ENCODE measurements at places on chromosomes 12 and 14. TPM values are rescaled to one million over a fixed set of nuclear protein-coding genes. Genes with fewer than 3 reads are reported as not detected.

Gene CABP1
- 1.0 TPM for total RNA-seq

Gene PIWIL1
- 0.34 TPM for total RNA-seq

Gene HNF1A
- total RNA-seq, result not detected

Gene OTOGL
- 0.05 TPM for total RNA-seq

Gene CALCOCO1
- total RNA-seq, result 52.2 TPM

Gene EPS8
- total RNA-seq, result 63.5 TPM

Gene ERP27
- 1.9 TPM for total RNA-seq

DNA sequence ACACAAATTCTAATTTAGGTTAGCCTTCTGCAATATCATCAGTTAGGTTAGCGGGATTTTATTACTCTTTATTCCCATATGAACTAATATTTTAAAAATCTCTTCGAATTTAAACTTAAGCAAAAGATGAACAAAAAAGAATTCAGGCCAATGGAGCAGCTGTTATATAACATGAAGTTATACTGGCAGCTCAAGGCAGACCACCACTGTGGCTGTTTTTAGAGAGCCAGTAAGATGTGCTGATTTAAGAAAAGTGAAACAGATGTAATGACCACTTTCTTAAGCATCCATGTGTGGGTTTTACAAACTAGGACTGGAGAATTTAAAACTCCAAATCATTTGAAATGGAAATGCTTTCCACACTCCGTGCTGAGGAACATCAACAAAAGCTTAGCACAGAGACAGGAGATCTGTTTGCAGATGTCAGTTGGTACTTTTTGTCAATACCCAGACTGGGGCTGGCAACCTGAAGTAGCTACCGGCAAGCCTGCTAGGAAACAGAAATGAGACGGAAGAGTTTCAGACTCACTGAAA is 164.9 kb downstream of the TTC7B start:
- DNase-seq, result no peak

DNA sequence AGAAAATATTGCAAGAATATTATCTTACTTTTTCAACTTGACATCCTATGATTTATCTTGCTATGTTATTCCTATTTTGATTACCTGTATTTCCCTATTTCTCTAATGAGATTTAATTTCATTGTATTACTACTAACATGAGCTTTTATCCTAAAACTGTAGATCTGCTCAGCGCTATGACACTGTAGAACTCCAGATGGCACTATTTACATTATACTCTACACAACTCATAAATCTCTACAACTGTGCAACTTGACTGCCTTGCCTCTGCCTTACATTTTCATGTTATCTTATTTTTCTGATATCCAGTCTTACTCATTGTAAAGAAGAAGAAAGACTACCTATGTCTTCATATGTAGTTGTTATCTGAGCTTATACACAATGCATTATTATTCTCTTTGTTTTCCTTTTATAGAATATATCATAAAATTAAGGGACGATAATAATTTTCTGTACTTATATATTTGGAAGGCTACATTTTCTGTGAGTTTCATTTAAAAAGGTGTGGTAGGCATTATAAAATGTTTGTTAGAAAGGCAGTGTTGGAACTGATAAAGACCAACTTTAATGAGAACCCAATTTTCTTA is 24.1 kb downstream of the NUP37 start:
- DNase-seq, result no peak

DNA sequence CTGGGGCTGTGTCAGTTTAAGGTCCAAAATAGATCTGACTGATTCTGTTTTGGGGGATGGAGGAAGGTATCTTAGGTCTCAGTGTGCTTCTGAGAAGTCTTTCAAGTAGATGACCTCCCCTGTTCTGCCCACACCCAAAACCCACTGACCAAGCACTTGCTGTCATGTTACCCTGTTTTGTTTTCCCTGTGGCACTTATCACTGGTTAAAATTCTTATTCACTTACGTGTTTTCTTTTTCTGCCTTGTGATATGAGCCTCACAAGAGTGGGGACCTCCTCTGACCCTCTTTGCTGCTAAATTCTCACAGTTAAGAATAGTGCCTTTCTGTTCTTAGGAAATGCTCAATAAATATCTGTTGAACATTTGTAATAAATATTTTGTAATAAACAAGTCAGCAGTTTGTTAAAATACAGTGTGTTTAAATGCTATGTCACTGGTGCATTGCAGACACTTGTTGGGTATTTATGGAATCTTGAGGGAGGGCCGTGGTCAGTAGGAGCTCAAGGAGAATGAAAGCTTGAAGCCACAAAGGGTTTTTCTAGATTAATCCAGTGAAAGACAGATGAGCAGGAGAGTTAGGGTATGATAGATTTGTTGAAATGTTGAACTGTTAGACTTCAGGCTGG is 20.9 kb downstream of the PLEKHA5 start:
- no peak for DNase-seq

DNA sequence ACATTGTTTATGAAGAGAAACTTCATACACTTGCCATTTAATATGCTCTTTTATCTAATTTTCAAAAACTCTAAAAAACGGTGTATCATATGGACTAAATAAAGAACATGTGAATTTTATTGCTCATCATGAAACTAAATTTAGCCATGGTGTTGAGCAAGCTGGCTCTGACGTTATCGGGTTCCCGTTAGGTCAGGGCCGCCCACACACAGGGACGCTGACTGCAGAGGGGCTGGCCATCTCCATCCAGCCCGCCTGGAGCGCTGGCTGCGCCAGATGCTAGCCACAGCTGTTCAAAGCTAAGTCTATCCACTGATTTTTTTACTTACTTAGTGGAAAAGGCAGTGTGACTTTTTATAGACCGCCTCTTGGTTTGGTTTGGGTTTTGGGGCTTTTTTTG is 36.5 kb upstream of the DYNC1H1 start:
- DNase-seq, result peak; percentile 94

DNA sequence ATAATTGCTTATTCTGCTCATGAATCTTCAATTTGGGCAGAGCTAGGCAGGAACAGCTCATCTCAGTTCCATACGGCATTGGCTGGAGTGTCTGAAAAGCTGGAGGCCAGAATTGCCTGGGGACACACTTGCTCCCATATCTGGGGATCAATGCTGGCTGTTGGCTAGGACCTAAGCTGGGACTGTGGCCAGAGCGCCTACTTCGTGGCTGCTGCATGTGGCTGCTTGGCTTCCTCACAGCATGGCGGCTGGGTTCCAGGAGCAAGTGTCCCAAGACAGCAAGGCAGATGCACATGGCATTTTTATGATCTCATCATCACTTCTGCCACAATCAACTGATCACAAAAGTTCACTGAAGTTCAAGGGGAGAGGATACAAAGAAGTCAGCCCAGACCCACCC is 200.2 kb downstream of the TTC8 start:
- no peak for DNase-seq

GRCh38 chr12:124252964-124253363 is 41.9 kb upstream of the RFLNA start:
- DNase-seq, result no peak

- no peak for DNase-seq
These were observed 188.5 kb upstream of the SYT10 start for GRCh38 chr12:33628087-33628486.

DNA sequence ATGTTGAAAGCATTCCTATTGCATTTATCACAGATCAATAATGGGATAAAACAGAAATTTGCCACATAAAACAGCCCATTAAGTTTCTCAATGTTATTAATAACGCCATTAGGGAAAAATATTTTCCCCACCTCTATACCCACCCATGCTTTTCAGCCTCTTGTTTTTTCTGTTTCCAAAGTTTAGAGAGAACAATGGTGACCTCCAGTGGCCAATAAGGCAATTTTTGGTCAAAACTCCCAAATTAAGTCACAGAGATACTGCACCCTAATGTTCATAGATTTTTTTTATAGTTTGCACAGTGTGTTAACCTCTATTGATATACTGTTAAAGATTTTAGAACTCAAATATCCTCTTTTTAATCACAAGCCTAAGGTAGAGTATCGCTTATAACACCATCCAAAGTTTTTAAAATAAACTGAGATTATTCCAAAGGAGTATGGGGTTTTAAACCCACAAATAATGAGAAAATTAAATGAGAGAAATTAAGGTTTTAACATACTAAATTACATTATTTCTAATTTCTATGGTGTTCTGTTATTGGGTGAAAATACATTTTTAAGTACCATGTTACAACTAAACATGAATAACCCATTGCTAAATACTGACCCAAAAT is 184.7 kb upstream of the DCN start:
- no peak for DNase-seq

DNA sequence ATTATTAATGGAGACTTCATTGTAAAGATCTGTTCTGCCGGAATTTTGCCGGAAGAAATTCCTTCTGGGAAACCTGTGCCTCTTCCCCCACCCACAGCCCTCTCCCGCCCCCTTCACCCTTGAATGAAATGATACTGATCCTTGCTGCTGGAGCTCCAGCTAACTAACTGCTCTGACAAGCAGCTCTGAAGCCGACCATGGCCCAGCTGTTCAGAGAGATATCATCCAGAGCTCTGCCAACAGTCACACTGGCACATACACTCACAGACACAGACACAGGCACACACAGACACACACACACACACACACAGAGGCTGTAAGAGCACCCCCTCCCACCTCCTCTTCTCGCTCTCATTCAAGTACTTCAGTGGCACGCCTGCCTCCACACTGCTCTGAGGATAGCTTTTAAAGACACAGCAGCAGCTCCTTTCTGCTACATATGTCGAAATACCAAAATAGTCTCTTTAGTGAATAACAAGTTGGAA is 88.6 kb downstream of the R3HDM2 start:
- DNase-seq, result peak; percentile 61

DNA sequence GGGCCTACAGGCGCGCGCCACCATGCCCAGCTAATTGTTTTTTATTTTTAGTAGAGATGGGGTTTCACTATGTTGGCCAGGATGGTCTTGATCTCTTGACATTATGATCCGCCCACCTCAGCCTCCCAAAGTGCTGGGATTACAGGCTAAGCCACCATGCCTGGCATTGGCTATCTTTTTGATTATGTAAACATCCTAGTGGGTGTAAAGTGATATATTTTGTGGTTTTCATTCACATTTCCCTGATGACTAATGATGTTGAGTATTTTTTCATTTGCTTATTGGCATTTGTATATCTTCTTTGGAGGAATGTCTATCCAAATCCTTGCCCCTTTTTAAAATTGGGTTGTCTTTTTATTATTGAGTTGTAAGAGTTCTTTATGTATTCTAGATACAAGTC is 16.3 kb downstream of the CREBL2 start:
- DNase-seq, result no peak

DNA sequence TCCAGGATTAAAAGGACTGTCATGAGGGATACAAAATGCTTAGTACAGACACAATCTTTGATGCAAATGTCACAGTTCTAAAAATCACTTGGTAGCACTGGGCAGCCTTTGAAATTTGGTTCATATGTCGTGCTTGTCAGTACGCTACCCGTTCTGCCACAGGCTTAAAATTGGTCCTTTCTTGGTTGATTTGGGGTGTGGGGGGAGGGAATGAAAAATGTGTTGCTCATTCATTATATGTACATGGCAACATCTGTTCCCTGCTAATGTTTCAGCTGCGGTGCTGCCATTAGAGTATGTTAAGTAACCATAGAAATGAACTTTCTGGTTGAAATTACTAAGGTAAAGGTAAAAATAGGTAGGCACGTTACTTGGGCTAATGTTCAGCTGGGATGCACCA is 155.4 kb upstream of the ARHGAP5 start:
- DNase-seq, result no peak

- DNase-seq, result no peak
These were observed 380.7 kb upstream of the SYT1 start for GRCh38 chr12:78483767-78484315.

DNA sequence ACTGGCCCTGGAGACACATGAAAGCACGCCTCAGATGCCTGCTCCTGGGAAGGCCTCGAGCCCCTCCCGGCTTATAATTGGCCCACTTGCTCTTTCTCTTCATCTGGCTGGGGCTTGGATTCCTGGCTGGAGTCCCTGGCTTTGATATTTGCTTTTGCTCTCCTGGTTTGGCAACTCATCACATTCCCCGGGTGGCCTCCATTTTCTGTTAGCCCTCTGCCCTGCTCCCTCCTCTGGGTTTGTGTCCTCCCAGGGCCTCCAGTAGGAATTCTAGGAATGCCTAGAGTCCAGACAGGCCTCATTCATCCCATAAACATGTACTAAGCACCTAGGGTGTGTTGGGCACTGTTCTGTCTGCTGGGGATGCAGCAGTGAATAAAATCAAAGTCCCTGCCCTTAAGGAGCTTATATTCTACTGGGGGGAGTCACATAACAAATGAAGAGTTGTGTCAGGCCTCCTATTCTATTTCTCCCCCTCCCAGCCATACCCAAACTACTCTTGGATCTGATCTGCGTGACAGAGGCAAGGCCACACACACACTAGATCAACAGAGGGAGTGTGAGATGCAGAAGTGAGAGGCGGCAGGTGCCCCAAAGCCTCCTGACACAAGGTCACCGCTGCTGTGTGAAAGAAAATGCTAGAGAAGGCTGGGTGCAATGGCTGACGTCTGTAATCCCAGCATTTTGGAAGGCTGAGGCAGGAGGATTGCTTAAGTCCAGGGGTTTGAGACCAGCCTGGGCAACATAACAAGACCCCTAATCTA is 21.3 kb upstream of the TSPAN9 start:
- peak; percentile 66 for DNase-seq

DNA sequence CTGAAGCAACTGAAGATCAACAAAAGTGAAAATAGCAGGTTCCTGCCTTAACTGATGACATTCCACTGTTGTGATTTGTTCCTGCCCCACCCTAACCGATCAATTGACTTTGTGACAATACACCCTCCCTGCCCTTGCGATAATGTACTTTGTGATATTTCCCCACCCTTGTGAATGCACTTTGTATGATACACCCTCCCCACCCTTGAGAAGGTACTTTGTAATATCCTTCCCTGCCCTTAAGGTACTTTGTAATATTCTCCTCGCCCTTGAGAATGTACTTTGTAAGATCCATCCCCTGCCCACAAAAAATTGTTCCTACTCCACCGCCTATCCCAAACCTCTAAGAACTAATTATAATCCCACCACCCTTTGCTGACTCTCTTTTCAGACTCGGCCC is 41.4 kb downstream of the BCAT1 start:
- DNase-seq, result no peak

DNA sequence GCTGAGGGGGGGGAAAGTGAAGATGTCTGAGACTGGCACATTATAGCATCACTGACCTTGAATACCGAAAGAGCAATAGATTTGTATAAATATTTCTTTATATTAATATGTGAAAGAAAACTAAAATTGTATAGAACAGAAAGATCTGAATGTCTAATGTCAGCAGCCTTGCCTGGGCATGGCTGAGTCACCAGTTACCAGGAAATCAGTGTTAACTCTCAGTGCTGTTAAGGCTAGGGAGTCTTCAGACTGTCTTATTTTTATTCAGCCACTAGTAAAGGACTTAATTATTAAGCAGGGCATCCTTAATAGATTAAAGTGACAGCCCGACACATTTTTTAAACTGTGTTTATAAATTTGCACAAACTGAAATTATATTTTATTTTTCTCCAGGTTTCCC is 122.9 kb upstream of the AEBP2 start:
- no peak for DNase-seq

- DNase-seq, result no peak
These were observed 287.7 kb upstream of the RTL1 start for GRCh38 chr14:101191101-101191720.

GRCh38 chr12:110436231-110436630 is 13.9 kb downstream of the ARPC3 start:
- DNase-seq, result no peak

Data from ovary (tissue), 10 donors.